ENCODE measurements at places on chromosomes 4 and X. TPM values are rescaled to one million over a fixed set of nuclear protein-coding genes. Genes with fewer than 3 reads are reported as not detected.

The BMP3 gene
- not detected for total RNA-seq

DNA sequence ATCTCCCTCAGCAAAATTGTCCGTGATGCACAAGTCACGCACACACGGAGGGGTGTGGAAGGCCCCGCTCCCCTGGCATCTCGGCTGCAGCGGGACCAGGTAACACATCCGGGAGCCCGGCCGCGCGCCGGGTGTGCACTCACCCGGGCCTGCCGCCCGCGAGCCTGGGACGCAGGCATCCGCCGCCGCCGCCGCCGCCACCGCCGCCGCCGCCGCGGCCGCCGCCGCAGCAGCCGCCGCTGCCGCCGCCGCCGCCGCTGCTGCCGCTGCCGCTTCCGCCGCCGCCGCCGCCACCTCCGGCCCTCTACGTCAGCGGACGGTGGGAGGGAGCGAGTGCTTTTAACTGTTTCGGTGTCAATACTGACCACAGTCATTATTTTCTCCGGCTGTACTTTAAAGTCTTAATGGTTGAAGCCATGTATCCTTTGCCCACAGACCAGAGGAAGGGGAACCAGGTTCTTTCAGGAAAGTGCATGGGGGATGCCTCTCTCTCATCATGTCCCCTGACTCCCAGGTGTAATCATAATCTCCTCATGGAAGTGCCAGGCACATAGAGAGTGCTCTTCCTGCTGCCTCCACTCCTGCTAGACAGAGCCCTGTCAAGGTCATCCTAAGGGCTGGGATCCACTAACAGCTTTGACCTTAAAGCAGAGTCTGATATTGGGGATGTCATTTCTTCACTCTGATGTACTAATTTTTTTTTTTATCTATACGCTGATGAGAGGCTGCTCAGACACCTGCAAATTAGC, 38.0 kb downstream of the MAGEE2 start:
- H3K27ac ChIP-seq, result no peak overlapping the region
- no peak for DNase-seq
- H3K4me3 ChIP-seq, result peak overlapping the region; percentile 67
- no peaks in the 10 kb centered on the region for H3K27me3 ChIP-seq
- no peaks in the 10 kb centered on the region for H3K36me3 ChIP-seq
- H3K4me1 ChIP-seq, result peaks cover 2% of the 10 kb centered on the region

DNA sequence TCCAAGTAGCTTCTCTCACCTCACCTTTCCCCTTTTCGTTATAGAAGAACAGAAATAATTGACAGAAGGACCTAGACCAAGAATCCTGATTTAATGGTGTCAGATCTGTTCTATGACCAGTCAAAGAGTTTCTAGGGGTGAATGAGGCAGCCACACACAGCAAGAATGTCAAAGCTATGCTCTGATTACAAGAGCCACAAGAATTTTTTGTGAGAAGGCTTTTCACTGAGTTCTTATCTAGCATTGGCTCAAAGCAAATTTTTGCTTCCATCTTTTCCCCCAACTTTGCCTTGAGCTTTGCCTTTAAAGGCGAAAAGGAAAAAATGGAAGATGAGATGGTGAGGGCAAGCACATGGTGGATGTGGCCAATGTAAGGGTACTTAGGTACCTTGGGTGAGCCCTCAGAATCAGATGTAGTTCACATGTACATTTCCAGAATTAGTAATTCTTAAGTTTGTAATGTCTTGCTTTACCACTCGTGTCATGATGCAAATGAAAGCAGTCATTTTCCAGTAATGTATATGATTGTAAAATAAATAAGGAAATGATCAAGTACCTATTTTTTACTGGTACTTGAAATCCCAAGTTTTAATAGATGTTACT, 23.5 kb downstream of the FMR1 start:
- H3K4me1 ChIP-seq, result peaks cover 7% of the 10 kb centered on the region
- no peaks in the 10 kb centered on the region for H3K27me3 ChIP-seq
- no peak overlapping the region for H3K27ac ChIP-seq

The PRDM8 gene
- total RNA-seq, result 0.10 TPM

The ATP1B4 gene
- total RNA-seq, result not detected

- no peak overlapping the region for H3K4me3 ChIP-seq
- no peaks in the 10 kb centered on the region for H3K36me3 ChIP-seq
- H3K27me3 ChIP-seq, result no peaks in the 10 kb centered on the region
- H3K27ac ChIP-seq, result no peak overlapping the region
Observed at GRCh38 chrX:134533952-134534351, 74.0 kb downstream of the HPRT1 start.

The HS3ST1 gene
- total RNA-seq, result 0.27 TPM

GRCh38 chr4:102627831-102628523, 126.8 kb downstream of the NFKB1 start:
- peaks cover 10% of the 10 kb centered on the region for H3K36me3 ChIP-seq
- H3K27me3 ChIP-seq, result no peaks in the 10 kb centered on the region
- H3K27ac ChIP-seq, result no peak overlapping the region
- no peak for DNase-seq
- peaks cover 8% of the 10 kb centered on the region for H3K4me1 ChIP-seq
- H3K4me3 ChIP-seq, result no peak overlapping the region

GRCh38 chr4:186979961-186980745, 256.5 kb upstream of the FAT1 start:
- H3K4me1 ChIP-seq, result peaks cover 28% of the 10 kb centered on the region
- peaks cover 2% of the 10 kb centered on the region for H3K36me3 ChIP-seq
- no peaks in the 10 kb centered on the region for H3K27me3 ChIP-seq
- H3K27ac ChIP-seq, result peak overlapping the region; percentile 48
- no peak for DNase-seq

GRCh38 chrX:100625985-100626491, 10.6 kb downstream of the TSPAN6 start:
- H3K36me3 ChIP-seq, result peaks cover 18% of the 10 kb centered on the region
- H3K4me3 ChIP-seq, result no peak overlapping the region
- H3K27ac ChIP-seq, result no peak overlapping the region
- peaks cover 2% of the 10 kb centered on the region for H3K4me1 ChIP-seq
- no peak for DNase-seq

DNA sequence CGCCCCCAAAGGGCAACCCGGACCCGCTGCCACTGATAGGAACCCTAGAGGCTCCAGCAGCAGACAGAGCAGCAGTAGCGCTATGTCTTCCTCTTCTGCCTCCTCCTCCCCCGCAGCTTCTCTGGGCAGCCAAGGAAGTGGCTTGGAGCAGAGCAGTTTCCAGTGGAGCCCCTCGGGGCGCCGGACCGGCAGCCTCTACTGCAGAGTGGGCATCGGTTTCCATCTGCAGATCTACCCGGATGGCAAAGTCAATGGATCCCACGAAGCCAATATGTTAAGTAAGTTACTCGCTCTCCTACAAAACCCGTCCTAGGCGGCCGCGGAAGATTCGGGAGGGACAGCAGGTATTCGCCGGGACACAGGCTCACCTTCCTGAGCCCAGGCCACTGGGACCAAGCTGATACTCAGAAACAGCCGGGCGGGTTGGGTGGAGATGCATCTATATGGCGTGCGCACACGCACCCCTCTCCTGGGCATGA, 477 bp downstream of the FGF5 start:
- no peaks in the 10 kb centered on the region for H3K36me3 ChIP-seq
- DNase-seq, result no peak
- H3K27ac ChIP-seq, result peak overlapping the region; percentile 95
- H3K4me1 ChIP-seq, result peaks cover 48% of the 10 kb centered on the region
- H3K27me3 ChIP-seq, result no peaks in the 10 kb centered on the region
- peak overlapping the region; percentile 91 for H3K4me3 ChIP-seq

GRCh38 chr4:29319663-29320340, 1400.4 kb upstream of the PCDH7 start:
- H3K4me3 ChIP-seq, result no peak overlapping the region
- H3K36me3 ChIP-seq, result peaks cover 2% of the 10 kb centered on the region
- DNase-seq, result no peak
- no peak overlapping the region for H3K27ac ChIP-seq
- peaks cover 6% of the 10 kb centered on the region for H3K4me1 ChIP-seq
- no peaks in the 10 kb centered on the region for H3K27me3 ChIP-seq

The PWWP3B gene
- 0.42 TPM for total RNA-seq

- peaks cover 68% of the 10 kb centered on the region for H3K4me1 ChIP-seq
- H3K36me3 ChIP-seq, result peaks cover 3% of the 10 kb centered on the region
- no peaks in the 10 kb centered on the region for H3K27me3 ChIP-seq
- H3K4me3 ChIP-seq, result no peak overlapping the region
- peak overlapping the region; percentile 21 for H3K27ac ChIP-seq
Observed at GRCh38 chr4:147816382-147817254, 84.7 kb downstream of the ARHGAP10 start.

The ARMCX2 gene
- total RNA-seq, result 60.4 TPM

DNA sequence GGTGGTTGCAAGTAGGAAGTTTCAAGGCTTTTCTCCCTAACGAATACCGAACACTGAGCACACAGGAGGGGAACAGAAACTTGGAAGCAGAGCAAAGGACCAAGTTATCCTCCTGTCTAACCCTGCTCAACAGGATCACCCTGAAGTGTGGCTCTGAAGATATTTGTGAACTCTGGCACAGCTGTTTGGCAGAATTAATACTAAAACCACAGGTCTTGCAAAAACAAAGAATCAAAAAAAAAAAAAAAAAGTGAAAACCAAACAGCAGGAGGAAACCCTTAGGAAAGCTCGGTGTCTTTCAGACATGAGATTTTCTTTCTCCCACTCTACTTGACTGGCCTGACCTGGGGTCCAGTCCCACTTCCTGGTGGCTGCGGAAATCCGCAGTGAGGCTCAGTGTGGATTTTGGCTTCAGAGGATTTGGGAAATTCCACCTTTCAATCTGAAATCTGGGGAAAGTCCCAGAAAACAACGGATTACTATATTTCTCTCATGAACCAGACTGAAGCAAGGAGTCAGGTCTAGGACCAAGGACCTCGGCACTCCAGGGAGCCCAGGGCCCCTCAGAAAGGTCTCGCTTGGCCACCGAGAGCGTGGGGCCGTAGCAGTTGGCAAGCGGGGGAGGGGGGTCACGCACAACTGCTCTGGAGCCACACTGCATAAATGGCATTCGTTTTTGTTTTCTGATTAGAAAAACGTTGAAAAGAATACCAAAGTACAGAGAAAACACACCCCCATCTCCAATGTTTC, 867 bp downstream of the TIFA start:
- H3K27ac ChIP-seq, result peak overlapping the region; percentile 79
- DNase-seq, result no peak
- H3K4me1 ChIP-seq, result peaks cover 20% of the 10 kb centered on the region
- H3K27me3 ChIP-seq, result no peaks in the 10 kb centered on the region
- peaks cover 3% of the 10 kb centered on the region for H3K36me3 ChIP-seq

DNA sequence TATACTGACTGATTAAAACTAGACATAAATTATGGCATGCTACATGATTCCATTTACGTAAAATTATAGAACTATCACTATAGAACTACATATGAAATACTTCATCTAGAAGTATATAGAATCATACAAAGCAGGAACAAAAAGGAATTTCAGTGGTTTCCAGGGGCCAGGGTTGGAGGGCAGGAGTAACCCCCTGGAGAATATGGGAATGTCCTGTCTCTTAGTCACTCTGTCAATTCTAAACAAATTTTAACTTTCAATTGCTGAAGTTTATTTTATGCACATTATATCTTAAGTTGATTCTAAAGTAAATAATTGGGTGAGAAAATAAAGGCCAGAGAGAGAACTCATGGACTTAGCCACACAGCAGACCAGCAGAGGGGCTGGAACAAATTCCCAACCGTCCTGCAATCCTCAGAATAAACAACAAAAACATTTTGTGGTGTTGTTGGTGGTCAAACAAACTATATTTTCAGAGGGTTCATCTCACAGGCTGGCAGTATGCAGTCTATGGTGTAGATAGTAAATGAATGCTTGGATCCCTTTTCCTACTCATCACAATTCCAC, 476.9 kb upstream of the SLIT2 start:
- no peaks in the 10 kb centered on the region for H3K36me3 ChIP-seq
- peaks cover 45% of the 10 kb centered on the region for H3K4me1 ChIP-seq
- H3K4me3 ChIP-seq, result no peak overlapping the region
- peak overlapping the region; percentile 90 for H3K27ac ChIP-seq
- H3K27me3 ChIP-seq, result no peaks in the 10 kb centered on the region

- H3K36me3 ChIP-seq, result no peaks in the 10 kb centered on the region
- no peak overlapping the region for H3K27ac ChIP-seq
- H3K4me1 ChIP-seq, result peaks cover 3% of the 10 kb centered on the region
- DNase-seq, result no peak
- H3K27me3 ChIP-seq, result no peaks in the 10 kb centered on the region
Observed at GRCh38 chrX:101062176-101062575, 10.3 kb upstream of the TRMT2B start.

The BEX2 gene
- total RNA-seq, result 4.0 TPM

The CSAG2 gene
- not detected for total RNA-seq

DNA sequence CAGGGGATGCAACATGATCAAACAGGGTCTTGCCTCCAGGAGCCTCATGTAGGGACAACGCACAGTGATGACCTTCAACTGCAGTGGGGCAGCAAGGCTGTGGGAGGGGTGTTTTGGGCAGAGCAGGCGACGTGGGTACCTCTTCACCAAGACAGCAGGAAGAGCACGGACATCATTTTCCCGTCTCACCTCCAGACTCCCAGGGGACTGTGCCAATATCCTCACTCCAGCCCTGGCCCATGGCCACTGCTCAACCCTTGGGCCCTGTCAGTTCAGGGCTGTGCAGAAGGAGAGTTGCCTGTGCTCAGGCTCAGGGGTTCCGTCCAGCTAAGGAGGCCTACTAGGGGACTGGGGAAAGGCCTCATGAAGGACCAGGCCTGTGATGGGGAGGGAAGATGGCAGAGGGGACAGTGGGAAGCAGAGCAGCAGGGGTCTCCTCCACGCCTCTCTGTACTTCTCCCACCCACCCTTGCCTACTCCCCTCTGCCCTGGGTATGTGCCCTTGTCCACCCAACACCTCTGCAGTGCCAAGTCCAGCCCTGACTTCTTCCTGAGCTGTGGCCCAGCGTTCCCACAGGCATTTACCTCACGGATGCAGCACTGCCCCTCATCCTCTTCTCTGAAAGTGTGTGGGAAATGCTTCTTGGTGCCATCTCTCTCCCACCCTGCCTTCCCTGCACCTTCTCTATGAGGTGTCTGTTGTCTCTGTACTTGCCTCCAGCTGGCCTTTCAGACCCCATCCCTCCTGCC, 1.4 kb downstream of the IL9R start:
- no peaks in the 10 kb centered on the region for H3K4me1 ChIP-seq
- H3K4me3 ChIP-seq, result no peak overlapping the region
- H3K27me3 ChIP-seq, result no peaks in the 10 kb centered on the region
- no peaks in the 10 kb centered on the region for H3K36me3 ChIP-seq

DNA sequence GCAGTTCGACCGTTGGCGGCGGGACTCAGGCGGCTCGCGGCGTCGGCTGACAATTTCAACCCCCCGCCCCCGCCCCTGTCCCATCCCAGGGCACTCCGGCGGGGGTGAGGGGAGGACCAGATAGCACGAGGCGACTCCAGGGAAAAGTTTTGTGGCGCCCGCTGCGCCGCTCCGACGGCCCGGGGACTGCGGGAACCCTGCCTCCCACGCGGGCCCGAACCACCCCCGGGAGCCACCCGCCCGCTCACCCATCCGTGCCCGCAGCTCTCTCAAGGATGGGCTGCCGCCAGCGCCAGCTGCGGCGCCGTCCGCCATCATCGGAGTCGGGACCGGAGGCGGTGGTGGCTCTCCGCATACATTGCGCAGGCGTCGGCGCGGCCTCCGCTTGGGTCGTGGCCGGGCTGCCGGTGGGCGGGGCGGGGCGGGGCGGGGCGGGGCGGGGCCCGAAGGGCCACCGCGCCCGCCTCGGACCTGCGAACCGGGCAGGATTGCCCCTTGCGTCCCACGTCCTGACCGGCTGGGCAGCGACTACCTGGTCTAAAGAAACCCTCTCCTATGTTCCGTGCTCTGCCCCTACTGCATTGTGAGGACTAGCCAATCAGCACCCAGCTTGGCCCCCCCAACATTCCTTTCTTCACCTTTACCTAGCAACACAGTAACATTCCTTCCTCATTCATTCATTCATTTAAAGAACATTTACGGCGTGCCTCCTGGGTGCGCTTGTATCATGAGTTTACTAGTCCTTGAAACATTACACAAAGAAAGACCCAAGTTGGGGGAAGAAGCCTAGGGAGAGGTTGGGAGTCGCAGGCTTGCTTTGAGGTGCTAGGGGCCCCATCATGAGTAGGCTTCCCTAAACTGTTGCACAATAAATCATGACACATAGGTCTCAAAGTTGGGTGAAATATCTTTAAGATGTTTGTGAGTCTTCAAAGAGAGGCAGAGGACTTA, at the start of gene MAP7D3:
MAP7D3 (minus strand) TSS at position 360 of the 951 bp plus-strand sequence; CDS start at position 318, 42 bp downstream.
- H3K27ac ChIP-seq, result peak within 1 kb of the TSS; percentile 72
- H3K4me3 ChIP-seq, result peak within 1 kb of the TSS; percentile 77
- no peaks in the 10 kb centered on the region for H3K27me3 ChIP-seq

All from osteocyte (in vitro differentiated cells).